ENCODE measurements at places on chromosomes 3 and 15. TPM values are rescaled to one million over a fixed set of nuclear protein-coding genes. Genes with fewer than 3 reads are reported as not detected.

Gene CMTM8
- total RNA-seq: 2.7 TPM

Gene MYO1E
- total RNA-seq: 147 TPM

Gene STRA6
- total RNA-seq: 45.8 TPM

Gene OR5K2
- total RNA-seq: not detected

Gene MESP1
- 6.0 TPM for total RNA-seq

Gene ELP6
- total RNA-seq: 79.6 TPM

Gene REC114
- not detected for total RNA-seq

Gene HYAL3
- total RNA-seq: 8.4 TPM

Gene SLC7A14
- total RNA-seq: not detected
